CD4-positive, alpha-beta T cell treated with Interleukin-17A for 4 hours (primary cell): ENCODE measurements at places on chromosomes 7 and 10.

- DNase-seq, result no peak
These were observed 95.3 kb upstream of the CARD11 start for GRCh38 chr7:3138997-3139396.

DNA sequence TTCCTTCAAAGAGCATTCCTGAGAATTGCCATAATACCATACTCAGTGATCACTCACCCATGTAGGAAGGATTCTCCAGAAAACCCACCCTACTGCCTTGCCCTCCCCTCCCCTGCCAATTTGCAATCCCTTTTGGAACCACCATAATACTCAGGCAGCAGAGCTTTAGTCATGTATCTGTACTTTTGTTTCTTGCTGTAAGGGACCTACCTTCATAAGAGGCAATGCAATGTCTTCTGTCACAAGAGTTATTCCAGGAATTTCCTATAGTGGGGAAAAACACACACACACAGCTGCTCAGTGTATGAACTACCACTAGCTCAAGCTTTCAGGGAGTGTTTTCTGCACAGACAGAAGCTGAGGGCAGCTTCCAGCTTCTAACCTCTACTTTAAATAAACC is 67.0 kb downstream of the GSAP start:
- no peak for DNase-seq

GRCh38 chr10:90635111-90635765 is 222.6 kb downstream of the HTR7 start:
- DNase-seq, result no peak

- DNase-seq, result no peak
These were observed 7.9 kb upstream of the EMX2 start for GRCh38 chr10:117534321-117535297.

DNA sequence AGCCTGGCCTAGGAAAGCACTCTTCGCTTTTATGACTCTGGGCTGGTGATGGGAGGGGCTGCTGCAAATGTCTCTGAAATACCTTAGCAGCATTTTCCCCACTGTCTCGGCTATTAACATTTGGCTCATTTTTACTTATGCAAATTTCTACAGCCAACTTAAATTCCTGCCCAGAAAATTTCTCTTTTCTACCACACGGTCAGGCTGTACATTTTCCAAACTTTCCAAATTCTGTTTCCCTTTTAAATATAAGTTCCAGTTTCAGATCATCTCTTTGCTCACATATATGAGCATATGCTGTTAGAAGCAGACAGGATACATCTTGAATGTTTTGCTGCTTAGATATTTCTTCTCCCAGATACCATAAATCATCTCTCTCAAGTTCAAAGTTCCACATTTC is 332.3 kb downstream of the ADK start:
- no peak for DNase-seq

DNA sequence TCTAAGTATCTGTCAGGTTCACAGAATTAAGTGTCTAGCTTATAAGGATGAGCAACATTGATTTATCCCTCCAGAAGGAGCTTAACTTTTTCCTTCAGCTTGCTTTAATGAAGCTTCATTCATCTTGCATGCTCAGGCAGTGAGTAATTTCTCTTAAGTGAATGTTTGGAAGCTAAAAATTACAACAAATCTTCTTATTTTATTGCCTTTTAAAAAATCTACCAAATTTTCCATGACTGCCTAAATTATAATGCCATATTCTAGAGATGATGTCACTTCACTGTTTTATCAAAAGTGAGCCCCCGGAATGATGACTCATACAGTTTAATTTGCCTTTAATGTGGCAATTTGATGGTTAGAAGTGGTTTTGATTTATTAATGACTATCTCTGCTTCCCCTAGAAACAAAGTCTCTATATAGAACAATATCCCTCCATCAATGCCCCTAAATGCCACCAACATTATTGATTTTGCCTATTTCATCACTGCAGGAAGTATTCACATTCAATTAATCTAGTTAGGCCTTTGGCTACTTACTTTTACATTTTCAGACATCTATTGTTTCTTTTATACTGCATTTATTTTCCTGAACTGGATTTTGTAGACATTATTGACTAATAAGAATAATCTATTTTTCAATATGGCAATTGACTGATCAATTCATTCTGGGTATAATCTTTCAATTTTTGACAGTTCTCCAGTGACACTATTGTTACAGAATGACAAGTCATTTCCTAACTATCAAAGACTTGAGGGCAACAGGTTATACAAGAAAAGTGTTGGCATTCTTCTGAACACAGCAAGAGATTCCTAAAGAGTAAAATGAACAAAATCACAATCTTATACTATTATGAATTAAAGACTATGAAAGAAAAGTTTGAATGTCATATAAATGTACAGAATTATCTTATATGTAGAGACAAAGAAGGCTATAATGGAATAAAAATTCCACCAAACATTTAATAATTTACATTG is 139.3 kb upstream of the ODAD2 start:
- DNase-seq, result no peak

DNA sequence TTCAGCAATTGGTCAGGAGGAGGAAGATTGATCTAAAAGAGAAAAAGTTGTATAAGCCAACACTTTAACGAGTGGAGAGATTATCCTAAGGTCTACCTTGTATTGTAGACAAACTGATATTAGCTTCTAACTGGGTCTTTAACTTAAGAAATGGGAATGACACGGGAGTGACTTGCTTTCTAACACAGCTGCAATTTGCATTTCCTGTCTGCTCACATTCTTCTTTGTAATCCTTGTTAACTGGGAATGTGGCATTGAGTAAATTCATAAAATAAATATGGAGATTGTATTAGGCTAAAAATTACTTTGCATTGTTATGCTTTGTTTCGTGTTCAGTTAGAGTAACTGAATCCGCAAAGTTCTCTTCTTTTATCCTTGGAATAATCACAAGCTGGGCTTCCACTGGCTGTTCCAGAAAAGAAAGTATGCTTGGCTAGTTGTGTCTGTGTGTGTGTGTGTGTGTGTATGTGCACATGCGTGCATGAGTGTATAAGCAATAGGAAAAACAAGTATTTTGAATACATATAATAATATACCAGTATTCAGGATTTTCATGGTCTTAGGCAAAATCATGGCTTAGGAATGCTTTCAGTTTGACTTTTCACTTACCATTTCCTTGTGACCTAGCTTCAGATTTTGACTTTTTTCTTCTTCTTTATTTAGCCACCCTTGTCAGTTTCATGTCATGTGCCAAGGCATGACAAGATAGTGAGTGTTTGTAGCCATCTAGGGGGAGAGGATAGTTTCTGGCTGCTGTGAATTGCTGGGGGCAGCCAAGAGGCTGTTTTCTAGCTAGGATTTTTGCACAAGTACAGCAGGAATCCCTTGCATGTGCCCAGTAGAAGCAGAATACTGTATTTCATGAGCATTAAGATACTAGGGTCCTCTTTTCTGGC is 54.5 kb upstream of the FZD8 start:
- no peak for DNase-seq

DNA sequence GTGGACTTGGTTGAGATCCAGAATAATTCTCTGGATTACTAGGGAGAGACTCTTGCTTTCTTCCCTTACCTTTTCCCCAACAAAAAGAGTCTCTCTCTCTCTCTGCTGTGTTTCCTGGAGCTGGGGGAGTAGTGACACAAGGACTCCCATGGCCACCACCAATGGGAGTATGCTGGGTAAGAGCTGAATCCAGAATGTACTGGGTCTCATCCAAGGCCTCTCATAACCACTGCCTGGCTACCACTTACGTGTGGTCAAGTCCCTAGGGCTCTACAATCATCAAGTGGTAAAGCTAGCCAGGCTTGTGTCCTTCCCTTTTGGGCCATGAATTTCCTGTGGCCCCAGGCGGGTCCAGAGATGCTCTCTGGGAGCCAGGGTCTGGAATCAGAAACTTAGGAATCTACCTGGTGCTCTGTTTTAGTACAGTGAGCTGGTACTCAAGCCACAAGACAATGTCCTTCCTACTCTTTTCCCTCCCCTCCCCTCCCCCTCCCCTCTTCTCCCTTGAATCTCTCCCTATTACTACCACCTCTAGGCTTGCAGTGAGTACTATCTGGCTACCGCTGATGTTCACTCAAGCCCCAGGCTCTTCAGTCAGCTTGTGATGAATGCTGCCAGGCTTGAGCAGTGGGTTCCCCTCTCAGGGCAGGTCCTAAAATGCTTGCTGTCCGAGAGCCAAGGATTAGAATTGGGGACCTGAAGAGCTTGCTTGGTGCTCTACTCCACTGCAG is 196.6 kb downstream of the BBS9 start:
- no peak for DNase-seq

DNA sequence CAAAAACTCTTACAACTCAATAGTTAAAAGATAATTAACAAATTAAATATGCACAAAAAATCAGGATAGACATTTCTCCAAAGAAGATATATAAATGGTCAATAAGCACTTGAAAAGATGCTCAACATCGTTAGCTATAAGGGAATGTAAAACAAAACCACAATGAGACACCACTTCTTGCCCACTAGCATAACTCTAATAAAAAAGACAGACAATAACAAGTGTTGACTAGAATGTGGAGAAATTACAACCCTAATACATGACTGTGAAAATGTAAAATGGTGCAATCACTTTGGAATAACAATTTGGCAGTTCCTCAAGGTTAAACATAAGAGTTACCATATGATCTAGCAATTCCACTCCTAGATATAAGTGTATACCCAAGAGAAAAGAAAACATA is 74.3 kb upstream of the PCGF5 start:
- DNase-seq, result no peak

DNA sequence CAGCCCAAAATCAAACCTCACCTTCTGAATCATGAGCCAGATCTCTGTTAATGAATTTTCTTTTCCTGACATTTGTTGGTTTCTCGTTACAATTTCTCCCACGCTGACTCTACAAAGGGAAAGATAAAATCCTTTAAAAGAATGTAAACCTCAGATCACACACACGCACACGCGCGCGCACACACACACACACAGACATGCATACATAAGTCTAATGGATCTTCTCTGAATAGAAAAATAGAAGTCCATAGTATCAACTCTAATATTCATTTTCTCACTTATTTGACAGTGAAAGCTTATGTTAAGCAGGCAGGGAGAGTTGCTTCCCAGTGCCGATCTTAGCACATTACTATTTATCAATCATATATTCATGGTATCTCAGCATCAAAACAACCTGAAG is 1.4 kb downstream of the ETV1 start:
- DNase-seq, result no peak

DNA sequence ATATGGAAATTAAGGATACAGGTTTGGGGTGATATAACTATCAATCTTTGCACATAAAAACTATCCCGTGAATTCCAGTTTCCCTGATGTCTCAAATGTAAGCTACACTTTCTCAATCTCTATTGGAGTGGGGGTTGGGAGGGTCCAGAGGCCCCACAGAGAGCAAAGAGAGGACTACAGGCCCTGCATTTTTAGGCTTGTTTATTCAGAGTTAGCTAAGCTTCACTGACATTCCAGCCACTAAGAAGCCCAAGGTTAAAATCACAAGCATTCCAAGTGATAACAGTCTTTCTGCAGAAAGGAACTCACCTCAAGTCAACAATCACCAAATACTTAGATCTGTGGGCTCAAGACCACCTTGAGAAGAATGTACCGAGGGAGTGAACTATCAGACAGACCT is 31.6 kb upstream of the LAMB1 start:
- no peak for DNase-seq

GRCh38 chr10:69362471-69362954 is 54.2 kb downstream of the TACR2 start:
- peak; percentile 67 for DNase-seq

DNA sequence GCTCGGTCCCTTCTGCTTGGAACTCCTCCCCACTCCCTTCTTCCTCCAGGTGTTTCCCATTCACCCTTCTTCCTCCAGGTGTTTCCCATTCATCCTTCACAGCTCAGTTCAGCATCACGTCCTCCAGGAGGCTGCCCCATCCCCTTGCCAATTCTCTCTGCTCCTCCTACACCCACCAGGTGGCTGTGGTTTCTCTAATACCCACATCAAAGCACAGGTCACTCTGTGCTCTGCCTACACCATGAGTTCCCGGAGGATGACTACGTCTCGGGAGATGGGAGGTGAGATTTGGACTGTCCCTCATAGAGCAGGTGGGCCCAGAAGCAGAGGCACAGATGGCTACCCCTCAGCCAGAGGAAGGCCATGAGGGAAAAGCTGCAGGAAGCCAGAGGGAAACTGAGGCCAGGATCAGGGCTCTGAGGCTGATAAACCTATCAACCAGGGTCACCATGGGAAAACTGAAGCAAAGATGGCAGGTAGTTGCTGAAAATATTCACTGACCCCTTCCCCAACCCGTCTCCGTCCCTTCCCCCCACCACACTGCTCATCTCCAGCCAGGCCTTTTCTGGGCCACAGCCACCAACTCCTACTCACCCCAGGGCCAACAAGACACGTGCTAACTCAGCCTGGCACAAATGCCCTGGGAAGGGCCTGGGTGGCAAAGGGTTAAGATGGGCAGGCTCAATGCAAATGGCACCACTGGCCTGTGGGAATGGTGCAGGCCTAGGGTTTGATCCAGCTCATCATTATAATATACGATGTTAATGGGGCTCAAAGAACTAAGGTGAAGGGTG is 56.6 kb upstream of the CPXM2 start:
- DNase-seq, result no peak

DNA sequence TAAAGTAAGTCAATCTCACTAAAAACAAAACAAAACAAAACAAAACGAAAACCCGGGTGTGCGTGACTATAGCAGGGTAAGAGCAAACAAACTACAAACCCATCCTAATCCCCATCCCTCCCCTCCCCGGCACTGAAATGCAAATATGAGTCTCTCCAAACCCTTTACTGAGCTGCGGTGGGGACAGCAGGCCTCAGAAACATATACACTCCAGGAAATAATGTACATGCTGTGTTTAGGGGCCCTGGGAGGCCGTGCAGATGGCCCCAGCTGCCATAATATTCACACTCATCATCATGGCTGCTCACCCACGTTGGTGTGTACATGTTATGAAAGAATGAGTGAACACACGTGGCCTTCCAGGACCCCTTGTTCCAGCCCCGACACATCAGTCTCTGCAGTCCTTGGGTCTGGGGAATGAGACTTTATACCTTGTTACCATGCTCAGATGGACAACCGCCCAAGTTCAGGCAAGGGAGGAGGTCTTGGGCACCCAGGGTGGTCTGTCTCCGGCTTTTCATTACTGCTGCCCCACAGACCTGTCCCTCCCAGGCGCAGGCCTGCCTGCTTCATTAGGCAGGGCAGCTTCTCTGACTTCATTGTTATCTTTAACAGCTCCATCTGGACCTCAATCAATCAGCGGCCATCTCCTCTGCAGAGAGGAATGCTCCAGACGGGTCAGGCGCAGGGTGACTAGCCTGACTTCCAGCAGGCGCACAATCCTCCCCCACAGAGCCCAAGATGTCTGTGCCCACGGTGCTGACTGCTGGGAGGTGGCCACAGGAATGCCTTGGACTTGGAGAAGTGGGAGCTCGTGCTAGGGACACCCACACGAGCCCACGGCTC is 20.6 kb downstream of the HSPA12A start:
- no peak for DNase-seq

DNA sequence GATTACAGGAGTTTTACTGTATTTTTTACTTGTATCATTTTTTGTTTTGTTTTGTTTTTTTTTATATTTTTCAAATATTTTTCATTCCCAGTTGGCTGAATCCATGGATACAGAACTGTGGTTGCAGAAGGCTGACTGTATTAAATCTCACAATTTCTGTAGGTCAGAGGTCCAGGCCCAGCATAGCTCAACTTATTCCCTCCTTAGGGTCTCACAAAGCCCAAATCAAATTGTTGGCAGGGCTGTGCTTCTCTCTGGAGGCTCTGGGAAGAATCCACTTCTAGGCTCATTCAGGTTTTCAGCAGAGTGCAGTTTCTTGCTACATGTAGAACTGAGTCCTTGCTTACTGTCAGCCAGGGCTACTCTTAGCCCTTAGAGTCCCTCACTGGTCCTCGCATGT is 22.6 kb downstream of the TSPAN14 start:
- no peak for DNase-seq

- DNase-seq, result no peak
These were observed 308.8 kb upstream of the ZNF32 start for GRCh38 chr10:43957267-43958070.
